Neural crest cell (in vitro differentiated cells): ENCODE measurements at places on chromosomes 5 and 9. TPM values are rescaled to one million over a fixed set of nuclear protein-coding genes. Genes with fewer than 3 reads are reported as not detected.

Gene SLC25A2
- total RNA-seq: 0.72 and 1.1 TPM in 2 replicates

Gene PFN3
- total RNA-seq: not detected in 2 replicates

Gene CCDC183
- total RNA-seq: 0.93 and 1.4 TPM in 2 replicates

Gene IL3
- not detected in 2 replicates for total RNA-seq

Gene PCA3
- total RNA-seq: not detected in 2 replicates

Gene F2RL1
- total RNA-seq: 0.20 and 0.30 TPM in 2 replicates

Gene GLRA1
- 0.21 and 0.23 TPM in 2 replicates for total RNA-seq

Gene OTP
- 2.1 and 3.1 TPM in 2 replicates for total RNA-seq

Gene DND1
- total RNA-seq: 4.2 and 4.6 TPM in 2 replicates

DNA sequence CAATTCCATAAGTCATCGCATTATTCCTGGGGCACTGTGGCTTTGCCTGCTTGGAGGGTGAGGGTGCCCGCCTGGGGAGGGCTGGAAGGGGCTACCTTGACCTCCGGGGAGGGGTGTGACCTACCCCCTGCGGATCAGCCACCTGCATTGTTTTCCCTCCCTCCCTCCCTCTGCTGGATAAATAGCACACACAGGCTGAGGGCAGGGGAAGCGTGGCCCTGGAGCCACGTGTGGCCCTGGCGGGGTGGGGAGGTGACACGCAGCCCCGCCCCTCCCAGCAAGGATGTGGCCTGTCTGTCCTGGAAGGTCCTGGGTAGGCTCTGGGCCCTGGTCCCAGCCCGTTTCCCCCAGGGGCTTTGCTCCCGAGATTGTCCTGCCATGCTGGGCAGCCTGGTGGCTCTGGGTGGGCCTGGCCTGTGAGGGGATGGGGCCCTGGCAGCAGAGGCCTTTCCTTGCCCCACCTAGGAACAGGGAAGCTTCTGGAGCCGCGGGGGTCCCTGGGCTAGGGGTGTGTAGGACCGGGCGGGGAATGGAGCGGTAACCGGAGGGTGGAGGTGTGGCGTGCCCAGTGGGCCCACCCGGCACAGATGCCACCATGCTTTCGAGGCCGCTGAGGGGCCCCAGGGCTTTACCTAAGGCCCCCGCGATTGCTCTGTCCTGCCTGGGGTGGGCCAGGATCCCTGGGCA, 33.4 kb downstream of the RXRA start:
- no peak overlapping the region for H3K4me3 ChIP-seq
- no peak for DNase-seq
- no peak overlapping the region for H3K27ac ChIP-seq

GRCh38 chr9:14339746-14340145, 25.8 kb upstream of the NFIB start:
- no peak for DNase-seq
- H3K4me3 ChIP-seq: no peak overlapping the region
- no peak overlapping the region for H3K27ac ChIP-seq
- H3K4me1 ChIP-seq: no peaks in the 10 kb centered on the region
- peaks cover 18% of the 10 kb centered on the region for H3K27me3 ChIP-seq

DNA sequence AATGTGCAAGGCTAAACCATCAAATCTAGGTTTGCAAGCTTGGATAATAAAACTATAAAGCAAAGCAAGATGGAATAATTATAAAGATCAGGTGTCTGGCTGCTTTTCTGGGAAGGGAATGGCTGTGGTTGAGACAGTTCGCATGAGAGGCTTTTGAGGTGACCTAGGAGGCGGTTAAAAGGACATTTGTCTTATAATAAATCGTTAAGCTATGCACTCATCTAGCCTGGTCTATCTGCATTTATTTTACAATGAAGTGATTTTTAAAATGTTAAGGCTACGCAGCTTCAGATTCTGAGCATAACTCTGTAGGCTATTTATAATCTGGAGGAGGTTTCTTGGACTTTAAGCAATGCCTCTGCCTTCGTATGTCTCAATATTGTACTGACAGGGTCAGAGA, 29.4 kb upstream of the MAN2A1 start:
- H3K27me3 ChIP-seq: no peaks in the 10 kb centered on the region
- no peaks in the 10 kb centered on the region for H3K36me3 ChIP-seq
- no peaks in the 10 kb centered on the region for H3K4me1 ChIP-seq
- DNase-seq: no peak

DNA sequence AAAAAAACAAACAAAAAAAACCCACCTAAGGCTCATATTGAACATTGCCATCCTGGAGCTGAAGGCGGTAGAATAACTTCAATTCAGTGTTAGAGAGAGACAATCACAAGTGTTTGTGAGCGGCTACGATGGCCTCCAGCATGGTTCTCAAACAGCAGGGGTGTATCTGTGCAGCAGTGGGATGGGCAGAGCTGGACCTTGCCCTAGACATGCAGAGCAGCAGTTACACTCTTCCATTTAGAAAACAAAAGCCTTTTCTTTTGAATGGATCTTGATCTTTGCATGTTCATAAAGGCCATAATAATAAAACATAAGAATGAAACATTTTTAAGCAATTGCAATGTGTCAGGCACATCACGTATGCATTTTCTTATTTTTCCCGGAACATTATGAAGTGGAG, 50.3 kb downstream of the ARHGAP26 start:
- H3K4me1 ChIP-seq: peaks cover 5% of the 10 kb centered on the region
- no peaks in the 10 kb centered on the region for H3K36me3 ChIP-seq
- DNase-seq: no peak
- no peak overlapping the region for H3K27ac ChIP-seq
- no peaks in the 10 kb centered on the region for H3K27me3 ChIP-seq

DNA sequence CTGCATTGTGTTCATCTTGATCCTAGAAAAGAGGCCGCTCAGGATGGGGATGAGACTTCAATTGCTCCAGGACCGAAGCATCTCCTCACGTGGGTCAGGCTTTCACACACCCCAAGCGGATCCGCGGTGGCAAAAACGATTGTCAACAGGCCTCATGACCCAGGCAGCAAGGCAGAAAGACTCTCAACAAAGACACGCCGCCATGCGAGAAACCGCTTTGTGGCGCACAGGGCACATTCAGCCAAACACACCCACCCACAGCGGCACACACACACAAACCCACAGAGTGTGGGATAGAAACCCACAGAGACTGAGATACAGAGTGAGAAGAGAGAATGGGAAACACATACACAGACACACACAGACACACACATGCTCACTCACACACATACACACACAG, 483.4 kb downstream of the SPATA31A7 start:
- DNase-seq: no peak
- H3K36me3 ChIP-seq: peaks cover 11% of the 10 kb centered on the region
- no peaks in the 10 kb centered on the region for H3K4me1 ChIP-seq
- H3K4me3 ChIP-seq: no peak overlapping the region

GRCh38 chr5:147410496-147411358, 99.1 kb downstream of the DPYSL3 start:
- H3K4me3 ChIP-seq: no peak overlapping the region
- H3K27me3 ChIP-seq: no peaks in the 10 kb centered on the region
- no peak overlapping the region for H3K27ac ChIP-seq
- H3K4me1 ChIP-seq: no peaks in the 10 kb centered on the region
- DNase-seq: no peak

- no peak for DNase-seq
- no peak overlapping the region for H3K27ac ChIP-seq
- H3K27me3 ChIP-seq: peaks cover 25% of the 10 kb centered on the region
- peaks cover 10% of the 10 kb centered on the region for H3K4me1 ChIP-seq
These were observed 345.5 kb upstream of the TRPC7 start for GRCh38 chr5:136710834-136711233.

GRCh38 chr5:28215091-28215490, 1176.7 kb upstream of the CDH9 start:
- H3K27ac ChIP-seq: no peak overlapping the region
- DNase-seq: no peak
- no peaks in the 10 kb centered on the region for H3K36me3 ChIP-seq
- no peak overlapping the region for H3K4me3 ChIP-seq
- no peaks in the 10 kb centered on the region for H3K27me3 ChIP-seq

- peaks cover 12% of the 10 kb centered on the region for H3K36me3 ChIP-seq
- peak overlapping the region; percentile 41 for H3K27ac ChIP-seq
- H3K4me3 ChIP-seq: no peak overlapping the region
- no peaks in the 10 kb centered on the region for H3K4me1 ChIP-seq
- DNase-seq: no peak
These were observed 71.8 kb downstream of the CAST start for GRCh38 chr5:96733771-96734500.

GRCh38 chr9:70450738-70451137, 36.3 kb upstream of the KLF9 start:
- H3K4me3 ChIP-seq: no peak overlapping the region
- no peaks in the 10 kb centered on the region for H3K27me3 ChIP-seq
- no peak overlapping the region for H3K27ac ChIP-seq

DNA sequence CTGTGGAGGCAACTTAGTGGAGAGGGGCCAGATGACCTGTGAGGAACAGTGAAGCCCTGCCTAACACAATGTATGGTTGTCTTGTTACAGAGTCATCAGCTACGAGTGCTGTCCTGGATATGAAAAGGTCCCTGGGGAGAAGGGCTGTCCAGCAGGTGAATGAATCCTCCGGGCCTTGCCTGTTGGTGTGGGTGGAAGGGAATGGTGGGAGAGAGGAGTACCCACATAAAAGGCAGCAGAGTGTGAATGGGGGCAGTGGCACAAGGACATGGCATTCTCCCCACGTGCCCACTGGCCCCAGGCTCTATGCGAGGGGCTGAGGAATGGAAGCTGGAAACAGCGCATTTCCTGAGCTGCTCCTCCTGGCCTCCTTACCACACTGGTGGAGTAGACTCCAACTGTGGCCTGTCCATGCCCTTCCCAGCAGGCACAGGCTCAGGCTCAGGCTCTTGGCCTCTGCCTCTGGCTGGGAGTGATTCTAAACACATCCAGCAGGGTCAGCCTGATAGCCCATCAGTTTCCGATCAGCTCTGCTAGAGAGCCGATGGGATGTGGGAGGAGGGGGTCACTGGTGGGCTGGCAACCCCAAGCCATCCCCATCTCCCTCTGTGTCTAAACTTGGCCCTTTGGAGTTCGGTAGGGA, 15.3 kb downstream of the TGFBI start:
- H3K36me3 ChIP-seq: no peaks in the 10 kb centered on the region
- peaks cover 10% of the 10 kb centered on the region for H3K4me1 ChIP-seq
- peak overlapping the region; percentile 67 for H3K27ac ChIP-seq
- no peaks in the 10 kb centered on the region for H3K27me3 ChIP-seq

GRCh38 chr9:136694163-136694871, 7.1 kb upstream of the AGPAT2 start:
- peaks cover 23% of the 10 kb centered on the region for H3K4me1 ChIP-seq
- H3K36me3 ChIP-seq: no peaks in the 10 kb centered on the region
- H3K27me3 ChIP-seq: peaks cover 3% of the 10 kb centered on the region
- peak; percentile 61 for DNase-seq
- H3K4me3 ChIP-seq: no peak overlapping the region
- no peak overlapping the region for H3K27ac ChIP-seq

GRCh38 chr5:106833517-106833916, 837.2 kb downstream of the EFNA5 start:
- DNase-seq: no peak
- no peaks in the 10 kb centered on the region for H3K4me1 ChIP-seq
- H3K27me3 ChIP-seq: no peaks in the 10 kb centered on the region
- no peak overlapping the region for H3K27ac ChIP-seq
- H3K4me3 ChIP-seq: no peak overlapping the region

GRCh38 chr5:56962286-56962685, 10.4 kb upstream of the MIER3 start:
- no peaks in the 10 kb centered on the region for H3K36me3 ChIP-seq
- no peak overlapping the region for H3K4me3 ChIP-seq
- peaks cover 32% of the 10 kb centered on the region for H3K27me3 ChIP-seq
- no peak for DNase-seq

- H3K27ac ChIP-seq: peak overlapping the region; percentile 12
- H3K36me3 ChIP-seq: no peaks in the 10 kb centered on the region
- H3K4me1 ChIP-seq: peaks cover 7% of the 10 kb centered on the region
- H3K27me3 ChIP-seq: no peaks in the 10 kb centered on the region
These were observed 31.7 kb downstream of the UBE2QL1 start for GRCh38 chr5:6480133-6481051.

GRCh38 chr9:28329323-28329722, 756.0 kb upstream of the C9orf72 start:
- H3K27me3 ChIP-seq: no peaks in the 10 kb centered on the region
- H3K36me3 ChIP-seq: no peaks in the 10 kb centered on the region
- H3K4me3 ChIP-seq: no peak overlapping the region
- DNase-seq: no peak
- H3K27ac ChIP-seq: no peak overlapping the region
- peaks cover 12% of the 10 kb centered on the region for H3K4me1 ChIP-seq

DNA sequence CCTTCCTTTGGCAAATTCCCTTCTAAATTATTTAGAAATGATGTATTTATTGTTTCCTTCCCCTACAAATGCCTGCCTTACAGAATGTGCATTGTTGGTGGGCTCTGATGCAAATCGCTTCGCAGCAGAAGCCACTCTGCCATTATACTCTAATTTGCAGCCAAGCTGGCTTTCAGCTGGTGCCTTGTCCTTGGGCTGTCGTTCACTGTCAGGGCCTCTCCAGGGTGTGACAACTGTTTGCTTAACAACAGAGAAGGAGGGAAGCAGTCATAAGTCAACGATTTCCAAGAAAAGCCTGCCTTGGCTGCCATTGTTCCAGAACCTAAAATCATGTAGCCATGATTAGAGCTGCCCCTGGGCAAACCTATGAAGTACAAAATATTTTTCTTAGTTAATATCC, 260.1 kb upstream of the RGMB start:
- H3K27ac ChIP-seq: peak overlapping the region; percentile 94
- peaks cover 2% of the 10 kb centered on the region for H3K36me3 ChIP-seq
- DNase-seq: no peak
- peak overlapping the region; percentile 10 for H3K4me3 ChIP-seq
- peaks cover 93% of the 10 kb centered on the region for H3K4me1 ChIP-seq

- H3K27me3 ChIP-seq: peaks cover 8% of the 10 kb centered on the region
- H3K4me1 ChIP-seq: no peaks in the 10 kb centered on the region
- DNase-seq: no peak
- no peak overlapping the region for H3K4me3 ChIP-seq
These were observed 20.4 kb upstream of the COL27A1 start for GRCh38 chr9:114134827-114135396.

GRCh38 chr9:71223953-71224538, 102.6 kb upstream of the TRPM3 start:
- H3K36me3 ChIP-seq: peaks cover 4% of the 10 kb centered on the region
- H3K4me1 ChIP-seq: no peaks in the 10 kb centered on the region
- no peak overlapping the region for H3K4me3 ChIP-seq
- no peak for DNase-seq
- no peak overlapping the region for H3K27ac ChIP-seq

- no peak for DNase-seq
- H3K27ac ChIP-seq: no peak overlapping the region
- H3K4me1 ChIP-seq: peaks cover 9% of the 10 kb centered on the region
- no peak overlapping the region for H3K4me3 ChIP-seq
- no peaks in the 10 kb centered on the region for H3K27me3 ChIP-seq
These were observed 9.1 kb downstream of the BRD3OS start for GRCh38 chr9:134034215-134035040.

DNA sequence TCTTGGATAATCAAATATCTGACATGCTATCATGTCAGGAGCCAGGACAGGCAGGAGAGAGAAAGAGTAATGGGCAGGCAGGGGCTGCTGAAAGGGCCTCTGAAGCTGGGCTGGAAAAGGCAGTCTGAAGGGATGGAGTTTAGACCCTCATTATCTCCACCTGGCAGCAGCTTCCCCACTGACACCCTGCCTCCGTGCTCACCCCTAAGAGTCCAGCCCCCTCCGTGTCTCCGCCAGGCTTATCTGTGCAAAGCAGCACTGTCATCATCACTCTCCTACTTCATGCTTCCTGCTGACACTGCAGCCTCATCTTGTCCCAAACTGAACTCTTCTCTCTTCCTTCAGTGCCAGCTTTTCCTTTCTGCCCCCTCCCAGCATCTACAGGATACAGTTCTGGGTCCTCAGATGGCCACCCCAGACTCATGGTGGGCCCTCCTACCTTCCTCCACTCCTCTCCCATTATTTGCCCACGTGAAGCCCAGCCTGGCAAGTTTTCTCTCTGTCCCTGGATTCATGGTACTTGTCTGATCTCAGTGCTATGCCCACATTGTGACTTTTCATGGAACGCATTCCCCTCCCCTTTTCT, 70.9 kb upstream of the KLF9 start:
- H3K27me3 ChIP-seq: peaks cover 7% of the 10 kb centered on the region
- peaks cover 9% of the 10 kb centered on the region for H3K4me1 ChIP-seq
- H3K36me3 ChIP-seq: no peaks in the 10 kb centered on the region
